Activated CD8-positive, alpha-beta memory T cell treated with anti-CD3 and anti-CD28 coated beads, Interleukin-2, amount 10 ng/mL, durations not matched to agents 7 days and 5 days (primary cell): ENCODE measurements at places on chromosomes 3 and 15.
A peak's percentile ranks its signal among the peaks of the same experiment; 100 is the strongest.

DNA sequence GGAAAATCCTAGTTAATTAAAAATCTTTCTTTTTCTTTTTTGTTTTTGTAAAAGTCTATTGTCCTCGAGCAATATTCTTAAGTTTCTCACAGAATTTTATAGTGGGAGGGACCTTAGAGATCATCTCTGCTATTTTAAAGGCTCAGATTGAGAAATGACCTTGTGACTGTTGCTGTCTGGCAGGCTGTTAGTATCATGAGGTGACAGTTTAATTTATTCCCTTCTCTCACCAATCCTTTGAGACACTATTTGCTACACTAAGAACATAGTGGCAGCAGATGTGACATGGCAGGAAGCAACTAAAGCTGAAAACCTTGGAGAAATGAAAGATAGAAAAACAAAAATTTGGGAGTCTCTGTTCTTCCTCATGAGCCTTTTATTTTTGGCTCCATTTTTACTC lies 24.9 kb downstream of the APPL1 start:
- DNase-seq, result no peak

DNA sequence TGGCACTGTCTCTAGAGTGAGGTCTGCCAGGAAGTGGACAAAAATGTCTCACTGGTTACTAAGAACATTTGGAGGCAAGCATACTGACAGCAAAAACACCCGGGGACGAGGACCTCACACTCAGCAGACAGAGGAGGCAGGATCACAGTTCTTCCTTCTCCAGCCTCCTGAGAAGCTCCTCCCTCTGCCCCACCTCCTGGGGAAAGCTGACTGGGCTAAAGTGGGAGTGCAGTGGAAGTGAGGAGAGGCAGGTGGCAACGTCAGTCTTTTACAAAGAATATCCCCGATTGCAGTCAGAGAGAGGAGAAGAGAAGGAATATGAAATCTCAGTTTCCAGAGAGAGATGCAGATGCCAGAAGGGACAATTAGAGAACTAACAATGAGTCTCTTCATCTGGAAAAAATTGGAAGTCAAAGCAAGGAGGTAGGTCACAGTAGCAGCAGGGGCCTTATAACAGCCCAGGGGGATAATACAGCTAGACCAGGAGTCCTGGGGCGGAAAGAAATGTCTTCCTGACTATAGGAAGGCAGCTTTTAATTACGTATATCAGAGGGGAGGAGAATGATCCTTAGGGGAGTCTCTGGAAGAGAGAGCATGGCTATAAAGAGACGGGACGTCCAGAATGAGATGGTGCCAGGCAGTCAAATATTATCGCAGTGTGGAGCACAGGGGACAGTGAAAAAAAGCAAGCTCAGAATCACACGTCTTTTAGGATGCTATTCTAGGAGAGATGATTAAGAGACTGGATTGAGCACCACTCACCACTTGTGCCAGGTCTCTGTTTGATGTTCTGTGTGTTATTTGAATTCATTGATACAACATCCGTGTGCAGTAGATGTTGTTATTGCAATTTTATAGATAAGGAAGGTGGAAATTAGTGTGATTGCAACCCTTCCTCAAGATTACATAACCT lies 47.2 kb downstream of the LEO1 start:
- no peak for DNase-seq

DNA sequence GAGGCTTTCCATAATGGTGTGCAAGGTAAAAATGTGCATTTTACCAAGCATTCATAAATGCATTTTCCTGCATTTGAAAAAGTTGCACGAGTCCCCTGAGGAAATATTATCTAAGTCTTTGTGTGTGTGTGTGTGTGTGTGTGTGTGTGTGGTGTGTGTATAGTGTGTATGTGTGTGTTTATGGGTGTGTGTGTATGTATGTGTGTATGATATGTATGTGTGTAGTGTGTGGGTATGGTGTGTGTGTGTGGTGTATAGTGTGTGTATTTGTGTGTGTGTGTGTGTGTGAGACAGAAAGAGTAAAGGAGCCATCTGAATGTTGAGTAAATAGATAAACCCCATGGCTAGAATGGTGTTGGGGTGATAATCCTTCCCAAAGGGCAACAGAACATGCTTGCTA lies 229.6 kb upstream of the TBC1D5 start:
- no peak for DNase-seq

DNA sequence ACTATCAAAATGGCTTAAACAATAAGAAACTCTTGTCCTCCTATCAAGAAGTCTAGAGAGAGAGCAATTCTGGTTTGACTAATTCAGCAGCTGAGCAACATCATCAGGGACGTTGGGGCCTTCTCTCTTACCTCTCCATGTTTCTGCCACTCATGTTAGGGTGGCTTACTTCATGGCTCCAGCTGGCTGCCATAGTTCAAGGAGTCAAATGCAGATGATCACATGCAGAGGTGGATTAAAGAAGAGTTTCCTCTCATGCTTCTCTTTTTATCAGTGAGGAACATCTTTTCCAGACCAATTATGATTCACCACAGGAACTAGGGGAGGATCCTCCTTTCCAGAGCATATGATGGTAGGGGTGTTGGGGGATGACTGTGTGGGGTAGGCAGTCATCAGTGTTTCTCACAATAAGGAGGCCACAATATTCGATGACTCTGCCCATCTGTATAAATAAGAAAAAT lies 45.5 kb downstream of the NEK11 start:
- DNase-seq, result no peak

GRCh38 chr3:87390353-87390752 lies 114.0 kb upstream of the POU1F1 start:
- no peak for DNase-seq

DNA sequence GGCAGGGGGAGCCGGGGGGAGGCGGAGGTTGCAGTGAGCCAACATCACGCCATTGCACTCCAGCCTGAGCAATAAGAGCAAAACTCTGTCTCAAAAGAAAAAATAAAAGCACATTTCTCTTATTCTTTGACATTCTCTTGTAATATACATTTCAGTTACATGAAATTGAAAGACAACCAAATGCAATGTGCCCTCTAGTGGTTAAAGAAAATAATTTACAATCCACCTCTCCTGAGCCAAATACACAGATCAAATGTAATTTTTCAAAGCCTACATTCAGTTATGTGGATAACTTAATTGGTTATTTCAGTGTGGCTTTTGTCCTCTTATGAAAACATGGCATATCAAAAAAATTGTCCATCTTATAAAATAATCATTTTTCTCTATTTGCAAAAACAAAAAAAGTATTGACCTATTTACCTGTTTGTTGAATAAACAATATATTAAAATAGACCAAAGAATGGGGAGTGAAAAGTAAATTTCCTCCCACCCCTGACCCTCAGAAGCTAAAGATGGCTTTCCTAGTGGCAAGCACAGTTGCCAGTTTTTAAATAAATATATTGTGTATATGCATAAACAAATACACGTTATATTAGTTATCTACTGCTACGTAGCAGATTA lies 14.2 kb upstream of the U2SURP start:
- DNase-seq, result no peak

GRCh38 chr15:94229591-94230369 lies 1.6 kb upstream of the MCTP2 start:
- DNase-seq, result peak; percentile 88

DNA sequence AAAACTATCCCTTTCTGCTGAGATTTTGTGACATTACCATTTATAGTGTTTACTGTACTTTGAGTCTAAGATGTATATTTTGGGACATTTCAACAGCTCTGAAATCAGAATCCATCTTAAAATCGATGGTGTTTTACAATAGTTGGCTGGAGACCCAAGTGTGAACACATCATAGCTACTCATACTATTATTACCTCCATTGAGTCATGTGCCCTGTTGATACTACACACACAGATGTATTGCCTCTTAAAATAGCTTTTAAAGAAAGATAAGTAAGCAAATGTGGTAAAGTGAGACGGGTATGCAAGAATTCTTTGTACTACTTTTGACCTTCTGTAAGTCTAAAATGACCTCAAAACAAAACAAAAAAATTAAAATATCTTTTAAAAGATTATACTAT lies 6.7 kb downstream of the LMOD3 start:
- no peak for DNase-seq

- peak; percentile 4 for DNase-seq
These were observed 3.9 kb downstream of the RTP3 start for GRCh38 chr3:46501702-46502101.
